ENCODE measurements at places on chromosomes 11 and 22.

GRCh38 chr11:122258446-122259194, 142.6 kb upstream of the BLID start:
- no peak for DNase-seq

- no peak for DNase-seq
Measured at GRCh38 chr11:59289356-59290181, 69.1 kb upstream of the OR5AN1 start.

- DNase-seq: no peak
Measured at GRCh38 chr22:41347066-41347859, 34.5 kb upstream of the TEF start.

- DNase-seq: no peak
Measured at GRCh38 chr11:78516281-78516680, 58.4 kb downstream of the NARS2 start.

DNA sequence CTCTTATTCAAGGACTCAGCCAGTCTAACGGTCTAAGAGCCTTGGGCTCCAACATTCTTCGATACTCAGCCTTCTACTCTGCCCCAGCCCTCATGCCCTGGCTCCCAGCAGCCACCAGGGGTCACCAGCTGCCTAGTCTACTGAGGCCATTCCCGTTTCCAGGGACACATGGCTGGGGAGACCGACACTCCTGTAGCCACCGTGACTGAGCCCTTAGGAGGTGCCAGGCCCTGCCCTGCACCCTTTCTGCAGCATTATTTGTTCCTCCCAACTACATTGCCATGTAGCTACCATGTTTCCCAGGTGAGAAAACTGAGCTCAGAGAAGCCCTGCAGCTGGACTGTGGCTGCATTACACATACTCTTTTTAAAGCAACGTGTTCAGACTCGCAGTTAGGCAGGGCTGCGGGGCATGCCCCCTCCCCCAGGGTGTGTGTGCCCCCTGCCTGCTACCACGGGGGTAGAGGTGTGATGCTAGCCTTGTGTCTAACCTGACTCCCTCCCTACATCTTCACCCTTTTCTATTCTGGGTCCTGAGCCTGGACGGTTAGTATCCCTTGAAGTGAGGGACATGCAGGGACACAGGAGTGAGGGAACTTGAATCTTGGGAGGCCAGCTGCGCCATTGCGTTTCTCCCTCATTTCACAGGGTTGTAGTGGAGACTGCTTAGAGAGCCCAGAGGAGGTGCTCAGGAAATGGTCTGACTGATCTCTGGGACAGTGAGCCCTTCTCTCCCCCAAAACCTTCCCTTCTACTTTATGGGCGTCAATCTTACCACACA, 17.5 kb downstream of the ATG16L2 start:
- DNase-seq: no peak

DNA sequence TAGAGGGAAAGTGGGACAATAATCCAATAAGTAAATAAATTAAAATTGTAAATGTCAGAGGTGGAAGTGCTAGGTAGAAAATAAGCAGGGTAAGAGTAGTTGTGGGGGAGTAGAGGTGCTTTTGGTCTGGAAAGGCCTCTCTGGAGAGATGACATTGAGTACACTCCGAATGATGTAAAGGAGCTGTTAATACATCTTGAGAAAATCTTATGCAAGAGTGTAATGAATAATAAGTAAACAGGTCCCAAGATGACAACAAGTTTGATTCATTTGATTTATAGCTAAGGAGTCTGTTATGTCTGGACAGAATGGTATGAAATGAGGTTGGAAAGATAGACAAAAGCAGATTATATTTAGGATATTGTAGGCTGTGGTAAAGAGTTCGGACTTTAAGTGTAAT, 87.5 kb downstream of the TMEM135 start:
- DNase-seq: no peak

DNA sequence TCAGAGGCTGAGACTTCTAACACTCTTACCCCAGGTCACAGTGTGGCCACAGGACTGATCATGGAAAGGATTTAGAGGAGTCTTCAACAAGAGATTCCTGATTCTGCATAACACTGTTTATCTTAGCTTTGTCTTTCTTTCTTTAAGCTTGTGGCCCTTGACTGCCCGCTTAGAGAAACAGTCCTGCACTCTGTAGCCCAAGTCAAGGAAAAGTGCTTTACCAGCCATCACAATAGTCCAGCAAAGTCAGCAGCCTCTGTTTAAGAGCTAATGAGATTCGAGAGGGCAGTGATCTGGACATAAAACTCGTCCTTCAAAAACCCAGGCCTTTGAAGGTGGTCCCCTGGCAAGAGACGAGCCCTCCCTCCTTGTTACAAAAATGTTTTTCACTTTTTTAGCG, 30.0 kb downstream of the PRDM10 start:
- DNase-seq: no peak

DNA sequence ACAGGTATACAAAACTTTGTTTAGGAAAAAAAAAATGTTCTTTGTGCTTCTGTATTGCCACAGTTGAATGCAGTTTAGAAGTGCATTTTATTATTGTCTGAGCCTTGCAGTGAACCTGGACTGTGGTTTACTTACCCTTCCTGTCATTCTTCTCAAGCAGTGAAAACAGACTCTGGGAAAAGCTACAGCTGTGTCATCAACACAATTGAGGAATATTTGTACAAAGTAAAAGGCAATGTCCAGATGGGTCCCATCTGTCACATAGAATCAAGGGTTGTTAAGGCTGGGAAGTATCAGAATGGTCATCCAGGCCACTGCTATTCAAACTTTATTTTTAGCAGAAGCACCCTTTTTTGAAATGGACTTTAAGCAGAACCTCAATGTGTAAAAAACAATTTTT, 73.3 kb downstream of the TRIM44 start:
- DNase-seq: no peak

DNA sequence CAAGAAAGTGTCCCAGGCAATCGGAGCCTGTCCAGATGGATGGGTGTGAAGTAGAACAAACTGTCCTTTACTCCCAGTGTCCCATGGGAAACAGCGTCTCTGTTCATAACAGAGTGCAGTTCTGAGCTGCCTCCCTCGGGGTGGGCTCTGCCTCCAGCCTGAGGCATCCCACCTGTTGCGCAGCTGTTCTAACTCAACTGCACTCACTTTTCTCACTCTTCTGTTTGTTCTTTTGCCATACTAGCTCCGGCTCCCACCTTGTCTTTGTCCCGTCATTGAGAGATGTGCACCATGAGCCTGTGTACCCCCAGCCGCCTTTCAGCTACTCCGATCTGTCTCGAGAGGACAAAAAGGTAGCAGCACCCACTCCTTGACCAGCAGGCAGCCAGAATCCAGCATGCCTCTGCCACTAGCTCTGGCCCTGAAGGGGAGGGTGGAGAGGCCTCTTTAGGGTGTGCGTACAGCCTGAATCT, 20.7 kb upstream of the CDC42EP2 start:
- DNase-seq: no peak

GRCh38 chr11:335779-336658, 15.4 kb upstream of the IFITM3 start:
- DNase-seq: no peak

GRCh38 chr11:117182551-117182935, 4.0 kb downstream of the SIDT2 start:
- no peak for DNase-seq

- no peak for DNase-seq
Measured at GRCh38 chr11:117044287-117045035, 53.8 kb downstream of the SIK3 start.

DNA sequence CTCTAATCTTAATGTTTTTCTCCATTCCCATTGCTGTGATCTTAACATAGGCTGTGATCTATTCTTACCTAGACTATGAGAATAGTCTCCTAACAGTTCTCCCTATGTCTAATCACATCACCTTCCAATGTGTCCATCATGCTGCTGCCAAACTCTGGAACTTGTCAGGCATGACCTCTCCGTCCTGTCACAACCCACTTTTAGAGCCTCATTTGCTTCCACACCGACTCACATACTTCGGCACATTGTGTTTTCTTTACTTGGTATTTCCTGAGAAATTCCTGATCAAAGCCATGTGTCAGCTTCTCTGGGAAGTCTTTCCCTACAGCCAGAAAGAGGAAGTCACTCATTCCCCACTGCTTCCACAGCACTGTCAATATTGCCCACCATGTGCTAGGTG, 40.5 kb upstream of the BIRC3 start:
- DNase-seq: no peak

- DNase-seq: no peak
Measured at GRCh38 chr22:36540867-36541642, 12.1 kb upstream of the EIF3D start.

DNA sequence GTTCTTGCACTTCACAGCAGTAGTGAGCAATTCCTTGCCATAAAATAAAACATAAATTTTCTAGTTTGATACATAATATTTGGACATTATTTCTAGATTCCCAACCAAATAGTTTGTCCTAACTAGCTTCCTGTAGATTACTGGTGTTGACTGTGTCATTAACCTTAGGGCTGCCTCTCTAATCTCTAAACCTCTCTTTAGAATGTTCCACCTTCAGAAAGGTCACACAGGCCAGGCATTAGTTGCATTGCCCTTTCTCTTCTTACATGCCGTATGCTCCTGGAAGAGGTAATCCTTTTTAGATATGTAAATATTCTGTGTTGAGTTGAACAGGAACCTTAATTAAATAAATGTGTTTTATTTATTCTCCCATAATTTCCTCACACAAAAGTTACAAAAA, 904.9 kb upstream of the CNTN5 start:
- no peak for DNase-seq

DNA sequence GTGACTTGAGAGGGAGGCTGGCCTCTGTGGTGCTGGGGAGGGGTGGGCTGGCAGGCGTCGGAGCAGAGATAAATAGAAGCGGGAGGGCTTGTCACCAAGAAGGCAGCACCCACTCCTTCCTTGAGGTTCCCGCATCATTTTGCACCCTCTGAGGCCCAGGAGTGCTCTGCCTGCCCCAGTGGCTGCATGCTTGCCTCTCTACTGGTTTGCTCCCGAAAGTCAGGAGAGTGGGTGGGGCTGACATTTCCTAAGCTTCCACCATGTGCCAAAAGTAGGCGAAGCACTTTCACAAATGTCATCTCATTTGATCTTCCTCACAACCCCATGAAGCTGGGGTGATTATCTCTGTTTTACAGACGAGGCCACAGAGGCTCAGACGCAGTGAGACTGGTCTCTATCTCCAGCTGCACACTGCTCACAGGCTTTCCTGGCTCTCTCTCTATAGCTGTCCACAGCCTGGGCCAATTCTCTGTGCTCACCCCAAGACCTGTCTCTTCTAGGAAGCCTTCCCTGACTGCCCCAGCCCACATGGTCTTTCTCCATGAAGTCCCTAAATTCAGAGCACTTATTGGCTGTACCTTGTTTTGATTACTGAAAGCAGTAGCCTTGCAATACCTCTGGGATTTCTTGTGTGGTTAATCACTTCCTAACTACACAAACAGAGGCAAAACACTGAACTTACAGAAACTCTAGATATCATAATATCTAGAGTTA, 2.6 kb upstream of the UCP3 start:
- no peak for DNase-seq

- no peak for DNase-seq
Measured at GRCh38 chr22:40889116-40889515, 27.2 kb upstream of the DNAJB7 start.

- DNase-seq: no peak
Measured at GRCh38 chr11:45665933-45666647, 668 bp upstream of the CHST1 start.

DNA sequence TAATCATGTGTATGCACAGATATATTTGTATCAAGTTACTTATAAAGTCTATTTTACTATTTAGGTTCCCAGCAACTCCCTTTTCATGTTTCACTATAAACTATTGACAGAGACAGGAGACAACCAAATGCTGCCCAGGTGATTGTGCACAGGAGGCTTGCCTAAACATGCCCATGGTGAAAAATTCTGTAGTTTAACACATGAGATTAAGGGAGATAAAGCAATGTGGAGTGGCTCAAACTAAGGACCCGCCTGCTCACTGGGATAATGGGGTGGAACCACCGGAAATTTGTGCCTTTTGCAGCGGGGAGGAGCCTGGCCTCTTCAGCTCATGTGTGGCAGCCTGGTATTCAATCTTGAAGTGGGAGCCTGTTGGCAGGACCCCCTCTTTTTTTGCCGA, 459.5 kb upstream of the CNTN5 start:
- DNase-seq: no peak

DNA sequence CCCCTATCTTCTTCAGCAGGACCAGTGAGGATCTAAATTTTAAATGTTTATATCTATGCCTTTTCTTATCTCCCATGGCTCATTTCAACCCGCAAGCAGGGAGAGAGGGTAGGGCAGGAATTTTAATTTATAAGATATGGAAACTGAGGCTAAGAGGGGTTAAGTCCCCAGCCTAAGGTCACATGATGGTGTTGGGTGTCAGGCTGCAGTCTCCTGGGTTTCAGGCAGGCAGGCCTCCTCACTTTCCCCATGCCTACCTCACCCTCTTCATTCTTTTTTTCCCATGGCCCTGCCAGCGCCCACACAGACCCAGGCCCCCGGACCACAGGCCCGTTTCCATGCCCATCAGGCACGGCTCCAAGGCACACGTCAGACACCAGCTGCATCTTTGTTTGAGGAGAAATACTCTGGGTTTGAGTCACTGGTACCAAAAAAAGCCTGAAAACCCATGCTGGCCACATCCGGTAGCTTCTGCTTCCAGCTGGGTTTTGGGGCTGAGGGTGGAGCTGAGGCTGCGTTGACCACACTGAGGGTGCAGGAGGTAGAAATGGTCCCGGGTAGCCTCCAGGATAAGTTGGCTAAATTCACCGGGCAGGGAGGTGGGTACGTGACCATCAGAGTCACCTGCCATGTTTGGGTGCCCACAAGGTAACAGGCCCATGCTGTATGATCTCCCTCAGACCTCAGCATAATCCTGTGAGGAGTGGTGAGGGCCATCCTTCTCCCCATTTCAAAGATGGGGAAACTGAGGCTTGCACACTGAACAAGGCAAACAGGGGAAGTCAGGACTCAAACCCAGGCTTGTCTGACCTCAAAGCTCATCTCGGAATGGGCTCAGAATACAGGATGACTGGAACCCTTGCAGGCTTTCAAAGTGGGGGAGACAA, 7.5 kb downstream of the CRYBB1 start:
- DNase-seq: no peak

DNA sequence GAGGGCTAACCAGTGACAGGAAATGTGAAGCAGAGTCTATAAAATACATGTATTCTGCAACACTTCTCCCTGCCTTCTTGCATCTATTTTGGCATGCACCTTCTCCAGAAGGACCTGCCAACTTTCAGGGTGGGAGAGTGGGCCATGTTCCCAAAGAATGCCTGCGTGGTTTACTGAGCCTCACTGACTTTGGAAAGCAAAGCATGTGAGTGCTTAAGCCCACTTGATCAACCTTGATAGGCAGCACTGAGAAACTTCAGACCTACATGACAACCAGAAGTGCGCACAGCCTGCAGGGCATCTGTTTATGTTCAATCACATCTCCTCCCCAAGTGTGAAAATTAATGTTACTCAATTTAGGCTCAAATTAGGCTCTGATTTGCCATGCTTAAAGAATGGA, 69.2 kb downstream of the AMOTL1 start:
- no peak for DNase-seq

Measured in stimulated activated CD8-positive, alpha-beta memory T cell treated with anti-CD3 and anti-CD28 coated beads, Interleukin-7, amount 100 ng/mL, for 1 hour (primary cell).